T-cell (primary cell): ENCODE measurements at places on chromosomes 12 and 14. TPM values are rescaled to one million over a fixed set of nuclear protein-coding genes. Genes with fewer than 3 reads are reported as not detected.

- DNase-seq, result no peak
Measured at GRCh38 chr12:25653487-25654175, 100.5 kb upstream of the LMNTD1 start.

DNA sequence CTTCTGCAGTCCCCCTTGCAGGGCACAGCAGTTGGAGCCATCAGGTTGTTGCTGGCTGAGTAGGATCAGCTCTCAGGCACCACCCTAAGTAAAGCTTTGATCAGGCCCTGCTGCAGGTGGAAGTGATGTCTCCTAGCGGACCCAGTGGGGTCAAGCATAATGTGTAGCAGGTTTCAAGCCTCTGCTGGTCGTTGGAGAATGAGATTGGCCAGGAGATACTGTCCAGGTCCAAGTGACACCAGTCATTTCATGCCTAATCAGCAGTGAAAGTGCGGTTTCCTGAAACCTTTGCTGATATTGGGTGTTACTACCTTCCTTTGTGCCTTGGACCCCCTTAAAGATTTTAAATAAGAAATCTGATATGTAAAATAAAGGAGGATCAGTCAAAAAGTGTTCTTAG is 72.6 kb downstream of the SUSD6 start:
- DNase-seq, result no peak

The PARP11 gene
- total RNA-seq, result 30.2 TPM

- DNase-seq, result no peak
Measured at GRCh38 chr14:44529026-44529425, 21.9 kb upstream of the FSCB start.

- DNase-seq, result no peak
Measured at GRCh38 chr12:3342051-3342450, 149.0 kb upstream of the PRMT8 start.

GRCh38 chr12:45849289-45849688 is 119.8 kb downstream of the ARID2 start:
- DNase-seq, result no peak

DNA sequence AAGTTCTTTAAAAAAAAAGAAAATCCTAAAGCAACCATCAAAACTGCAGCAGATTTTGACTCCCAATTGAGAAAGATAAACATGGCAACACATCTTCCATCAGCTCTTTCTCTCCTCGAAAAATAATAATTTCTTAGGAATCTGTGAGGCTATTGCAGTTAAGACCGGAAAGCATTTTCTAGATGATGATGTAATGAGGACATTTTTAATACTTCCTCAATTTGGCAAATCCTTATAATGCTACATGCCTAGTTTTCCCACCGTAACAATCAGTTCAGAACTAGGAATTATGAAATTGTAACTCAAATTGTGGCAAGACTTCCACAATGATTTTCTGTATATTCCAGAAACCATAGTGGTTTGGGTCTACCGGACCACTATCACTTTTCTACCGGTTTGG is 180.9 kb upstream of the PDE3A start:
- DNase-seq, result no peak

The AQP2 gene
- not detected for total RNA-seq

The OR11G2 gene
- not detected for total RNA-seq

DNA sequence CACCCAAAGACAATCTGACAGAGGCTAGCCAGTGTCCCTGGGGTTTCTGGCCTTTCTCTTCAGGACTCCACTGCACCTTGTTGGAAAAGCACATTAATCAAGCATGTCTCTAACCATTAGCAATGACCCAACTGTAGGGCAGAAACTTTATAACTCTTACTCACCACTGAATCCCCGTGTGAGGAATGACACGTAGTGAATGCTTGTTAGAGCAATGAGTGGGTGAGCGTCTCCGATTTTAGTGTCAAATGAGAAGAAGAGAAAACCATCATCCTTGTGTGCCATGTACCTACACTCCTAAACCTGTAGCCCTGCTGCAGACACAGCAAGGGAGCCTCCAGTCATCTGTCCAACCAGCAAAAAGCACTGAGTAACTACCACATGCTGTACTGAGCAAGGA is 56.5 kb upstream of the GPR68 start:
- DNase-seq, result no peak
